ENCODE measurements at places on chromosomes 1 and 21.

- no peak for DNase-seq
Measured at GRCh38 chr1:97108179-97108578, 386.6 kb downstream of the PTBP2 start.

DNA sequence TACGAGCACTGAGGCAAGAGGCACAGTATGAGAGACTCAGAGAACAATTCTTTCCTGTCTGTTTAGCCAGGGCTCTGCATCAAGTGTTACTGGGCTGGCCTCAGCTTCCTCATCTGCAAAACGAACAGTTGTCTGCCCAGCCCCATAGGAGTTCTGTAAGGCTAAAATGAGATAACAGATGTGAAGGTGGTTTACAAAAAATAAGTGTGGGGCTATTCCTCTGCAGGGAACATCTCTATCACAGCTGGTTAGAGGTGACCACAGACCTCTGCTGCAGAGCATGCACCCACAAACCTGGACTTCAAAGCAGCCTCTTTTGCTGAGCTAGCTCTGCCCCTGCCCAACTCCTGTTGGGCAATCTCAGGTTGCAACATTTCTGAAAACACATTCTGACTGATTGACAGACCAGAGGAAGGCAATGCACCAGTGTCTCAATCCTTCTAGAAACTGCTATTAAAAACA lies 10.5 kb upstream of the OLIG1 start:
- no peak for DNase-seq

DNA sequence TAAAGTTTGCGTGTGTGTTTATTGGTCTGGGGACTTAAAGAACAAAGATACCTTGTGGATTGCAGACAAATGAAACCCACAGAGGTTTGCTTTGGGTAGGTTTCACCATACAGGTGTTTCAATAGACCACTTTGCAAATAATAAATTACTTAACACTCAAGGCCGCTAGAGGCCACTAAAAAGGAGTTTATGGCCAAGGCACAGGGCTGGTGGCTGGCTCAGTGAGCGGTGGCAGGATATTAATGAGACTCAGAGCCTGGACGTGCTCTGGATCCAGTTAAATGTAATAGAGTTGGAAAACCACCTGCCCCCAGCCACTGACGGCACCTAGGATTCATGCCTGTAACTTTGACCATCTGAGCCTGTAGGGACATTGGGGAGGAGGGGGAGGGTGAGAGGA lies 44.5 kb downstream of the LRRC38 start:
- no peak for DNase-seq

- no peak for DNase-seq
Measured at GRCh38 chr1:14850563-14850962, 252.1 kb downstream of the KAZN start.

- DNase-seq: no peak
Measured at GRCh38 chr1:111551623-111552411, 48.4 kb upstream of the ADORA3 start.

- DNase-seq: no peak
Measured at GRCh38 chr1:213782941-213783672, 204.7 kb upstream of the PROX1 start.

- DNase-seq: no peak
Measured at GRCh38 chr1:209446356-209446755, 137.2 kb upstream of the CAMK1G start.

DNA sequence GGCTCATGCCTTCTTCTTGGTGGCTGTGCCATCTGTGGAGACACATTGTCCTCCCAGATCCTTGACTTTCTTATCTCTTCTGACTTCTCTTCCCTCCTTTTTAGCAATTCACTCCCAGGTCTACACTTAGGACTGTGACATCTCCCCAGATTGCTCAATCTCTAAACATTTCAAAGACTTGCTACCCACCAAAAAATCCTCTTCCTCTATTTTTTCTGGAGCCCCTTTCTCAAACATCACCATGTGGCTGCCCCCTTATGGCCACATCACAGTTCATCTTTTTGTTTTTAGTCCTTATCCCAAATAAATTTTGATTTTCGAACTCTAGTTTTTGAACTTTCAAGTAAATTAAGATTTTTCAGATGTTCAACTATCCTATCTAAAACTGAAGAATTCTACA lies 148.6 kb upstream of the HOOK1 start:
- DNase-seq: no peak

- no peak for DNase-seq
Measured at GRCh38 chr1:205298191-205298994, 23.2 kb downstream of the NUAK2 start.

DNA sequence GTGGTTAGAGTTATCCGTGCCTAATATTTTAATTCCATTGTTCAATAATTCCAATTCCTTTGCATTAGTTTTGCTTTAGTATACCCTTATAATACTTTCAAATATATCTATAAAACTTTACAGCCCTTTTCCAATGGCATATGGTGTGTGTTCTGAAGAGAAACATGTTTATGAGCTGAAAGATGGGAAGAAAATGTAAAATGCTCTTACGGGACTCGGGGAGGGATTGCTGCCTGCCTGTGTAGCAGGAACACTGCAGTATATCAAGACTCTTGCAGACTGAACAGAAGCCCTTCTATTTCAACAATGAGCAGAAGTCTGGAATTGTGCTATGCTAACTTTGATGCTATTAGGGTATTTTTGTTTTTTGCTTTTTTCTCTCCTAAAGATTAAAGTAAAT lies 406.8 kb downstream of the PTBP2 start:
- DNase-seq: no peak

DNA sequence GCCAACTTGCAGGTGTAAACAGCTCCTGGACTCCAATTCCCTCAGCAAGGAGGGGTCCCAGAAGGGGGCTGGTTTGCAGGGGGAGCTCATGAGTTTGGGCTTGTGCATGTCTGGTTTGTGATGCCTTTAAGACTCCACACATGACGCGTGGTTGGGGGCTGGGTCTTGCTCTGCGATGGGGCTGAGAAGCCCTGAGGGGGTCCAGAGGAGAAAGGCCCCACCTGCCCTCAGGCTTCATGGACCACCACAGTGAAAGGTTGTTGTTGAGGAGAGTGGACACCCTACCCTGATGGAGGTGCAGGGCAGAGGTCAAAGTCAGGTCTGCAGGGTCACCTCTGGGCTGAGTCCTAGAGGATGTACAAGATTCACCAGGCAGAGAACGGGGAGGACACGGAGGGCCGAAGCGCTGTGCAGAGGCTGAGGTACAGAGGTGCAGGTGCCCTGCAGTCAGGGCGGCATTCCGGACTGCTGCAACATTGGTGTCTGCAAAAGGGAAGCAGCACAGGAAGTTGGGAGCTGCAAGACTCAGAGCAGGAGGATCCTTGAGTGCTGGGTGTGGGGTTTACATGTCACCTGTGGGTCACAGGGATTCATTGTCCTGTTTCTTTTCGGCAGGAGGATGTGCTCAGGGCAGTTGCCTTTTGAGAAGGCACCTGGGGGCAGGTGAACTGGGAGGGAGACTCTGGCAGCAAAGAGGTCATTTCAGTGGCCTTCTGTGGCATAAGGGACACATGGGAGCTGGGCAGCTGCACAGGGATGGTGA lies 399.4 kb downstream of the PTPRU start:
- DNase-seq: no peak

- DNase-seq: no peak
Measured at GRCh38 chr1:2158272-2158671, 36.3 kb downstream of the FAAP20 start.

DNA sequence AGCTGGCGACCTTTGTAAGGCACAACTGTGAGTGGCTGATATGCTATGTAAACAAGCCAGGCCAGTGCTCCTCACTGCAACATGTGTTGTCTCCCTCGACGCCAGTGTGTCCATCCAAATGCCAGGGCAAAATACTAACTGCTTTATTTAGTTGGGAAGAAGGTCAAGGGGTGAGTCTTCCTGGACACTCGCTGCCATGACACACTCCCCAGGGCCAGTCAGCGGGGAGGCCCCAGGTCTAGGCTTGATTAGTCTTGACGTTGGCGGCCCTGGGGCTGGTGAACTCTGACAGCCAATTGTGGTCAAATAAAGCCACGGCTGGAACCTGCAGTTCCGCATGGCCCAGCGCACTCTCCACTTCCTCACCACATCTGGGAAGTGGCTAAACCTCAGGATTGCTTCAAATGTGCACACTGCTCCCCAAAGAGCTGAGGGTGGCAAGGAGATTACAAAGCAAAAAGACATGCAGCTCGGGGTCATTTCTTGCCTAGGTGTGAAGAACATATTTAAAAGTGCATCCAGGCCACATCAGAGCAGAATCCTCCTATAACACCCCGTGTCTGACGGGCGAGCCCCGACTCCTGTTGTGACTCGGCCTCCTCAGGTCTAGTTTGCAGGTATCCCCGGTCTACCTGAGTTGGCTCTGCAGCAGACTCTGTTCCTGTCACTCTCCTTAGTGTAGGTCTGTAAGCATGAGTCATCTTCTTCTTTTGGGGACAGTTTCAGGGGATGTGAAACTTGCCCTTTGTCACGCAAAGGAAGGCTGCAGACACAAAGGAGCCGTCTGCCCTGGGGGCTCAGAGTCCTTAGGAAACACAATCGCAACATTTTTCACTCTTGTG lies 183.5 kb downstream of the RUNX1 start:
- DNase-seq: no peak

DNA sequence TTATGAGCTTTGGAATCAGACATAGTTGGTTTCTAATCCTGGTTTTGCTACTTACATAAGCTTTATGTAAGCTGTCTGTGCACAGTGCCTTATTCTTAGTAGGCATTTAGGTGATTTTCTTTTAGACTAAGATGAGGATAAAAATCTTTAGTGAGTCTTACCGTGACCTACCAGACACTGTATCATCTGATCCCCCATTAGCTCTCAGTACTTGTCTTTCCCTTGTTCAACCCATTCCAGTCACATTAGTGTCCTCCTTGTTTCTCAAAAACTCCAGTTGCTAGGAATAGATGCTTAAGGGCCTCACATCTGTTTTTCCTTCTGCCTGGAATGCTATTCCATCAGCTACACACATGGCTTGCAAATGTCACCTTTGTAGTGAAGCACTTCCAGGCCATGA lies 18.8 kb downstream of the PPP1R12B start:
- no peak for DNase-seq

DNA sequence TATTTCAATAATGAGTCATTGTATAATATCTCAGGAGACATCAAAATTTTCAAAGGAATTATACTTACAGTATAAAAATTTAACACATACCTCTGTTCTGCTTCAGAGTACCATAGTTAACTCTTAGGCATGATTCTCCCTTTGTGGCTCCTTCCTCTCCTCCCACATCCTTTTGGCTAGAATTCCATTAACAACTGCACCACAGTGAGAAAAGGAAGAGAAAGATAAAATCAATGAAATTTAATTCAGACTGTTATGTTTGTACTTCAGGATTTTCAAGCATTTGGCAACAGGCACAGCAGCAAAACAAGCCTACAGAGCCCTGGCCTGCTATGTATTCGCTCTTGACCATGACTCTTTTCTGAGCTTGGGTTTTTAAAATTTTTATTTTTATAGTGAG lies 57.2 kb upstream of the SGIP1 start:
- DNase-seq: no peak

GRCh38 chr1:109371341-109371739 lies 26.4 kb downstream of the SORT1 start:
- DNase-seq: no peak

GRCh38 chr1:117169871-117170596 lies 40.7 kb downstream of the VTCN1 start:
- no peak for DNase-seq

- DNase-seq: no peak
Measured at GRCh38 chr21:45456584-45457160, 51.7 kb downstream of the COL18A1 start.

GRCh38 chr1:32831878-32832277 lies 14.4 kb downstream of the S100PBP start:
- DNase-seq: no peak

DNA sequence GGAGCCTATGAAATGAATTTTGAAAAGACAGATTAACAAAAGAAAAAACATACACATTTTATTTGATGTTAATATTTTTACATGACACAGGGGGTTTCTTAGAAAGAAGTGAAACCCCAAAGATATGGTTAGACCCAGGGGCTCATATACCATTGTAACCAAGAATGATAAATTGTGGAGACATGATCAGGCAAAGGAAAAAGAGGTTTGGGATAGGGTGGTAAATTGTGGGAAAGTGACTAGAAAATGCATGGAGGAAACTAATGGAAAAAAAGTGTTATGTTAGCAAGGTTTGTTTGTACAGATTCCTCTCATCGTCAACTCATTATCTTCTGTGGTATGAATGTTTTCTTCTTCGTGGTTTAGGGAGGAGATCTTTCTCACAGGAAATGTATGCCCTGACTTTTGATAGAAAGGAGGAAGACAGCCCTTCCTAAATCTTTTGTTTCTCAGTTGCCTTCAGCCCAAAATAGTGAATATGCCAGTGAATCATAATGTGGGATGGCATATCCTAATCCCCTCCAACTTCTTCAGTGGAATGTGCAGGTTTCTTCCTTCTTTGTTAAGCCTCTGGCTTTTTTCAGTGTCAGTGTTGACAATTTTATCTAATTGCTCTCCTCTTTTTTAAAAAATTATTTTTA lies 140.4 kb upstream of the UBE2U start:
- no peak for DNase-seq

- no peak for DNase-seq
Measured at GRCh38 chr1:154433161-154433764, 28.1 kb downstream of the IL6R start.

- DNase-seq: no peak
Measured at GRCh38 chr1:67937651-67938050, 104.4 kb upstream of the GNG12 start.

- no peak for DNase-seq
Measured at GRCh38 chr1:221874285-221875003, 132.6 kb upstream of the DUSP10 start.
